ENCODE measurements at places on chromosomes 2 and 18. TPM values are rescaled to one million over a fixed set of nuclear protein-coding genes. Genes with fewer than 3 reads are reported as not detected.

- no peak for DNase-seq
Observed at GRCh38 chr2:216366777-216367471, 5.4 kb downstream of the MARCHF4 start.

- DNase-seq, result no peak
Observed at GRCh38 chr2:173210270-173211196, 134.9 kb downstream of the MAP3K20 start.

GRCh38 chr2:172021955-172022354 is 22.2 kb downstream of the METAP1D start:
- DNase-seq, result no peak

The MRPL53 gene
- total RNA-seq, result 102 TPM

- peak; percentile 82 for DNase-seq
Observed at GRCh38 chr2:2871480-2872308, 505.9 kb downstream of the EIPR1 start.

DNA sequence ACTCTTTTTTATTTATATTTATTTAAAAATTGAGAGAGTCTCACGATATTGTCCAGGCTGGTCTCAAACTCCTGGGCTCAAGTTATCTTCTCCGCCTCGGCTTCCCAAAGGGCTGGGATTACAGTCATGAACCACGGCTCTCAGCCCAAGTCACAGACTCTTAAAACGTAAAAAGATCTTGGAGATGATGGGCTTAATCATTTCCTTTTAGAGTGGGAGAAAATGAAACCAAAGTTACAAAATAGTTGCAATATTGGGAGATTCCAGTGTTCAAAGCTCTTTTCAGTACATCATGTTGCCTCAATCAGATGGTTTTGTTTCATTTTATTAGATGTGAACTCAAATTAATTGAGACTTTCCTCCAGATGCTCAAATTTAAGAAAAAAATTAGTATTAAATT is 151.4 kb upstream of the XPO1 start:
- DNase-seq, result no peak

DNA sequence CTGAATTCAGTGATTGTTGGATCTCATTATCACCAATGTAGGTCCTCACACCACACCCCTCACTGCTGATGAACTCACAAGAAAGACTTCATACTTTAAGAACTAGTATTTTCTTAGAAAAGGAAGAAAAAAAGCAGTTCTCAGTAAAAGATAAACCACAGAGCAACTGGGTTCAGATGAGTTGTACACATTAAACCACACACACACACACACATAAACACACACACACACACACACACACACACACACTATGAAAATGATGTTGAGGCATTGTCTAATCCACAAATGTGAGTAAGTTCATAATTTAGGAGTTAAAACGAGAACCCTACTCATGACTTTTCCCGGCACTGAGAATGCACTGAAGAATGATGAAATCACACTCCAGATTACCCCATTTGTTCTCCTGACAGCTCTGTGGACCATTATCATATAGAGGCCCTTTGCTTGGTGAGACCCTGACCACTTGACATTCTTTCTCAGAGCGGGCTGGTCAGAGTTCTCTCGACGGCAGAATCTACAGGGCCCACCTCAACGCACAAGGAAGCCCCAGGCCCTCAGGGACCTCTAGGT is 106.2 kb downstream of the BCL2 start:
- DNase-seq, result no peak

The TOGARAM2 gene
- 0.39 TPM for total RNA-seq

The ARHGEF33 gene
- 0.35 TPM for total RNA-seq

DNA sequence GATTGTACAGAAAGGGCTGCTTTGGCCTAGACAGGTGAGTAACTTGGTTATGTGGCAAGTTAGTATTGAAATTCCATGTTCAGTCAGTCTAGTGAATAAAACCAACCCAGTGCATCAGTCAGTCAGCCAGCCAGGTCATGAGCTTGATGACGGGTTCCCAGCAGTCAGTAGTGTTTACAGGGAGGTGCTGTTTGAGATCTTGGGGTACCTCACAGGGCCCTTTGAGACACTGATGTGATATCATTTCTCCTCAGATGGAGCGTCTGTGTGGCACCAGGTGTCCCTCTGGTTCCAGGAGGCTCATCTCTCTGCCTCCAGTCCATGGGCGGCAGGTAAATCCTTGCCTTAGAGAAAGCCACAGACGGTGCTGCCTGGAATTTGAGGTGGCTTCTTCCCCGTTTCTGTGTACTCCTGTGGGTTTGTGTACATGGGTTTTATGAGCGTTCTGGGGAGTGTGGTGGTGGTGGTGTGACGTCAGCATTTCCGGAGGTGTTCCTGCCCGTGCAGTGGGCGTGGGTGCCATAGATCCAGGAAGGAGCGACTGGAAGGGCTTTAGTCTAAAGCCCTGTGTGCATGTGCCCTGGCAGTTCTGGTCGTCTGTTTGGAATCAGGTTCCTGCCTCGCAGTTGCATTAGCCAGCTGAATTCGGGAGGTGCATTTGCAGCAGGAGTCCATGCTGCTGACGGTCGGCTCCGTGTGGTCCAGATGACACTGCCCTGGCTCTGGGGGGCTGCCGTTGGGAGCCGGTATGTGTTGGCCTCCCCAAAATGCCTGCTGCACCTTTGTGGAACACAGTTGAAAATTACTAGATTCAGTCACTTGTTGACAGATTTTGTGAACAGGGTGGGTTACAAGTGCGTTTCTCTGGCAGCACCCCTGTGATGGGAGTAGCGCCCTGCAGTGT is 2.1 kb downstream of the CTDP1 start:
- peak; percentile 81 for DNase-seq

GRCh38 chr2:194557993-194558392 is 1099.0 kb upstream of the SLC39A10 start:
- no peak for DNase-seq

DNA sequence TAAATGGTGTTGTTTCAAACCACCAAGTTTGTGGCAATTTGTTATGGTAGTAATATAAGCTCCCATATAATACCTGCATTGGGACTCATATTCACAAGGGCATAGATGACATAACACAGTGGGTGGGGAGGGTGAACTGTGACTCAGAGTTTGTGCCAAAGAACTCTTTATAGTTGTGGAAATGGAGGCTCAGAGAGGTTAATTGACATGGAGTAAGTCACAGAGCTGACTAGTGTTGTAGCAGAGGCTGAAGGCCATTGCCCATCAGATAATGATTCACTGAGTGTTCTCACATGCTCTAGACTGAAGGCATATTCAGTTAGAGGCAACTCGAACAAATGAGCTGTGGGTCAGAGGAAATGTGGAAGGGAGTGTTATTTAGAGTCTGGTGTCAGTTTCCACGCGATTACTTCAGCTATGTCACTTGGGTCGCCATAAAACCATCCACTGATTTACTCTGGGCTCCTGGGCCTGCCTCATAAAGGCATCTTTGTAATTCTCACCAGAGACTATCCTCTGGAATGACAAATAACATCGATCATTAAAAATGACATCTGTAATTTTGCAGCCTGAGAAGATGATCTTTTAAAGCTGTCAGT is 264.7 kb downstream of the CCDC85A start:
- DNase-seq, result no peak

DNA sequence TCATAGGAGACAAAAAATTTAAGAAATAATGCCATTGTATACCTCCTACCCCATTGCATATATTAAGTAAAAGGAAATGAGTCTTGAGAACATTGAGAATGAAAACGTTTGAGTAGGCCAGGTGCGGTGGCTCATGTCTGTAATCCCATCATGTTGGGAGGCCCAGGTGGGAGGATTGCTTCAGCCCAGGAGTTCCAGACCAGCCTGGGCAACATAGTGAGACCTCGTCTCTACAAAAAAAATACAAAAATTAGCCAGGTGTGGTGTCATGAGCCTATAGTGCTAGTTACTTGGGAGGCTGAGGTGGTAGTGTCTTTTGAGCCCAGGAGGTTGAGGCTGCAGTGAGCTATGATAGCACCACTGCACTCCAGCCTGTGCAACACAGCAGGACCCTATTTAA is 107.7 kb upstream of the MGAT5 start:
- no peak for DNase-seq

The CD207 gene
- total RNA-seq, result 0.29 TPM

DNA sequence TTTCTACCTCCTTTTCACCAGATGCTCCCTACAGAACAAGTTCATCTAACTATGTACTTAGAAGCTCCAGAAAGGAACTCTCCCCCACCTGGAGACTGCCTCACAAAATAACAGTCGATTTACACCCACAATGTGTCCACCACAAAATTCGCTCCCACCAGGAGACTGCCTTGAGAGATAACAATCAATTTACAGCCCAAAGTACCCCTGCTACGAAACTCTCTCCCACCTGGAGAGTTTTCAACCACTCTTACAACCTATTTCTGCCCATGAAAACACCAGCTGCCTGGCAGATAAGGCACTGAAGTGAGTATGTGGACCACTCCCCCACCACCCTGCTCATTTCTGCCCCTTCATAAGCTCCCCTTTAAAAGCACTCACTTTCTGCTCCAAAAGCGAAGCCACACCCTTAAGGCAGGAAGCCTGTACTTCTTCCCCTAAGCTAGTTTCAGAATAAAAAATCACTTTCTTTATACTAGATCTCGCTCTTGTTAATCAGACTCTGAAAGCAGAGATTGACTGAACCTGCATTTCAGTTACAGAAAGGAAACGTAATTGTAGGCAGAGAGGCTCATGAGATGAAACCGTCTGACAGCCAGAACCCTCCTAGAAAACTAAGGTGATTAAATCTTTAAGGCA is 94.4 kb upstream of the RBBP8 start:
- no peak for DNase-seq

GRCh38 chr18:12442946-12443345 is 35.2 kb downstream of the PRELID3A start:
- no peak for DNase-seq

DNA sequence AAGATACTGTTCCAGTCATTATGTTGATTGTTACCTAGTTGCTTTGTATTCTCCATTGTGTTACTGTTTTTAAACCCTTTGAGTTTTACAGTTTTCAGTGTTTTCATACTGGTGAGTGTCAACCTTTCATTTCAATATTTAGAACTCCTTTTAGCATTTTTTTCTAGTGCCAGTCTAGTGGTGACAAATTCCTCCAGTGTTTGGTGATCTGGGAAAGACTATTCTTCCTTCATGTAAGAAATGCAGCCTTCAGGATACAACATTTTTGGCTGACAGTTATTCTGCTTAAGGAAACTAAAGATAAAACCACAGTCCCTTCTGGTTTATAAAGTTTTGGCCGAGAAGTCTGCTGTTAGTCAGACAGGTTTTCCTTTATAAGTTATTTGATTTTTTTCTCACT is 143.8 kb downstream of the ETAA1 start:
- no peak for DNase-seq

GRCh38 chr2:108541451-108541850 is 7.2 kb downstream of the LIMS1 start:
- no peak for DNase-seq

DNA sequence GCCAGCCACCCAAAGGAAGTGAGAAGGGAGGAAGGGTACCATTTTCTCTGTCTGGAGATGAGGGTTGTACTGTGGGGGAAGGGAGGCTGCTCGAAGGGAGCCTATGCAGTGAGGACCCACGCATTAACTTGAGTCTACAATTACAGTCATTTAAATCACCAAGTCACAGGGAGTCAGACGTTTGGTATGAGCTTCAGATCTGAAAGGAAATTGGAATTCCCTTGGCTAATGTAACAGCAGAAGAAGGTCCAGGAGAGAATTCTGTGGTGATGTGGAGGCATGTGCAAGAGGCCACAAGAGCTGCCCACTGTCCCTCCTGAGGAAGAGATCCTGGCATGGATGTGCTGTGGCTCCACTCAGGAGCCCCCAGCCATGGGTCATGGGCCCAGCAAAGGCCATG is 22.5 kb downstream of the DAPL1 start:
- DNase-seq, result no peak

DNA sequence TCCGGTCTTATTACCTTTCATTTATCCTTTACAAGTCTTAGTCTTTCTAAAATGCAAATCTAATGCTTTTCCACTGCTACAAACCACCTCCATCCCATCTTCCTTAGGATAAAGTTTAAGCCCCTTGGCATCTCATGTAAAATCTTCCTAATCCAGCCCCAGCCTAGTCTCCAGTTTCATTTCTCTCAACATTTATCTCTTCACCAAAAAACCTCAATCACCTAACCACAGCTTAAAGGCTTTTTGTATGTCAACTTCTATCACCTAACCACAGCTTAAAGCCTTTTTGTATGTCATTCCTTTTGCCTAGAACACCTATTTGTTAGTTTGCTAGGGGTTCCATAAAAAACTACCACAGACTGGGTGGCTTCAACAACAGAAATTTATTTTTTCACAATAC is 4.2 kb downstream of the TRAK2 start:
- no peak for DNase-seq

GRCh38 chr2:23776021-23776420 is 150.9 kb downstream of the ATAD2B start:
- DNase-seq, result no peak

DNA sequence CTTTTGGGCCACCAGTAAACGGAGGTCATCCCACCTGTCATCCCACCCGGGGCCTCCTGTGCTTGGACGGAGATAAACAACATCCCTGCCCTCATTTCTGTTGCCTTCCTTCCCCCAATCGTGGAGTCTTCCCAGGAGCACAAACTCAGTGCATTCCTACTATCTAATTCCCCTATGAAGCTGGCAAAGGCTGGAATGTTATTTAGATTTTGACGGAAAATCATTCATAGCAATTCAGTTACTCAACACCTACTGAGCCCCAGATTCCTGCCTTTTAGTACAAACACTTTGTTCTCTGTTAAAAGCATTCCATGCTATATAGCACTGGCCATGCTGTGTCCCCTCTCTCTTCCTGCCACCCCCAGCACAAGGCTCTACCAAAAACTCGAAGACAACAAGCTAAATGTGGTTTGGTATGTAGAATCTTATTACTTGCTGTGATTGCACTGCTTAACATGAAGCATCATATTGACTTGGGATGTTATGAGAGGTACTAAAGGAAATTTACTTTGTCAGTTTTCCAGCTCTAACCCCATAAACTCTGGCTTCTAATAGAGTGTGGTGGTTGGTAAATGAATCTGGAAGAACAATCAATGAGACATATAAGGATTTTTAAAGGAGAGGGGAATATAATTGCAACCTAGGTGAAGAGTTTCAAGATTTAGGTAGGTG is 32.3 kb upstream of the IMPA2 start:
- DNase-seq, result no peak

- DNase-seq, result peak; percentile 81
Observed at GRCh38 chr2:120250640-120251039, 2.0 kb upstream of the RALB start.

The PSD4 gene
- total RNA-seq, result 13.2 TPM

GRCh38 chr2:207716056-207716455 is 4.6 kb downstream of the CCNYL1 start:
- no peak for DNase-seq

The ERLEC1 gene
- total RNA-seq, result 34.2 TPM

GRCh38 chr2:41399437-41400087 is 648.3 kb upstream of the PKDCC start:
- no peak for DNase-seq

- no peak for DNase-seq
Observed at GRCh38 chr2:33512112-33512511, 35.7 kb downstream of the RASGRP3 start.

DNA sequence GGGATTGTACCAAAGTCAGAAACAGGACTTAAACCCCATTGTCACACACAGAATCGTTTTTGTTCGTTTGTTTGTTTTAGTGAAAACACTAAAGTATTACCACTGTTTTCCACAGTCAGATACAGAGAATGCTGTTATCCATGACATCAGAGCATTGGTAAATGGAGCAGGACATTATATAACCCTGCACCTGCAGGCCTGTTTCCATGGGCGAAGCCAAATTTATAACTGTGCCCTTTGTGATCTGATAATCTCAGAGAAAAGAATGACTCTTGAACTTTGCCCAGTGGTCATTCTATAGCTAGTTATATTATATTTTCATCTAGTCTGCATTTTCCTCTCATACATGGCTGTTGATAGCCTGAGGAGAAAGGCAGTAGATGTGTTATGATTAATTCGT is 217.6 kb downstream of the TMEM182 start:
- DNase-seq, result no peak

Measured in mesenteric fat pad (tissue), 1 donor.